ENCODE measurements at places on chromosomes 16 and 17.

GRCh38 chr17:31413874-31414549 lies 22.5 kb downstream of the RAB11FIP4 start:
- DNase-seq: no peak

- DNase-seq: no peak
Observed at GRCh38 chr17:40857535-40857934, 9.5 kb downstream of the KRT12 start.

GRCh38 chr17:73998653-73999645 lies 204.5 kb upstream of the RPL38 start:
- DNase-seq: peak; percentile 48

- no peak for DNase-seq
Observed at GRCh38 chr17:49086316-49086605, 46.3 kb upstream of the B4GALNT2 start.

GRCh38 chr17:4590981-4591453 lies 6.7 kb downstream of the SMTNL2 start:
- DNase-seq: no peak

- no peak for DNase-seq
Observed at GRCh38 chr17:28758411-28759121, 14.8 kb downstream of the TRAF4 start.

- DNase-seq: no peak
Observed at GRCh38 chr17:39699818-39700147, at the start of gene ERBB2. Gene ERBB2, plus strand, starts transcription at chr17:39700064. Its CDS starts 175 bp downstream, at chr17:39700239.

GRCh38 chr16:89815639-89816348 lies 653 bp downstream of the FANCA start:
- no peak for DNase-seq

GRCh38 chr16:68087688-68088087 lies 2.5 kb downstream of the NFATC3 start:
- no peak for DNase-seq

DNA sequence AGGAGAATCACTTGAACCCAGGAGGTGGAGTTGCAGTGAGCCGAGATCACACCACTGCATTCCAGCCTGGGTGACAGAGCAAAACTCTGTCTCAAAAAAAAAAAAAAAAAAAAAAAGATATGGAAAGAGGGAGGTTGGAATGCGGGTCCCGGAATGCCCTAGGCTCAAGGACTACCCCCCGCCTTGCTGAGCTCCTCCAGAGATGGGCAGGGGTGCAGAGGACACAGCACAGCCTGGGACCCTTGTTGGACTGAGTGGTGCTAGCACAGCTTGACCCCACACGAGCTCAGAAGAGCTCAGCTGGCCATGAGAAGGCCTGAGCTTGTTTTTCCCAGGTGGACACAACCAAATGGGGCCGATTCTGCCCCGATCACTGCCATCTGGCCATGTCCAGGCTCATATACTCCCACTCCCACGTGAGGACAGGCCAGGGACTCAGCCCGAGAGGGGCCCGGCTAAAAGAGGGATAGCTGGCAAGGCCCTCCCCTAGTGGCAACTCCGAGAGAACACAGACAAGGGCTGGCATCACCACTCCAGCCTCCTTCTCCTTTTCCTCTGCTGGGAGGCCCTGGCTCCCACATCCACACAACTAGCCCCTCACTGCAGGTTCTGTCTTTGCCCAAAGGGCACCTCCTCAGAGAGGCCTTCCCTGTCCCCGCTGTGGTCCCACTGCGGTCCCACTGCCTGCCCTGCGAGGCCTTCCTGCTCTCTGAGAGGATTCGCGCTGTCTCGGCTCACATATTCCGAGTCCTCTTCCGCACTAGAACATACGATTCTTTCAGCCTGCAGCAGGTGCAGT lies 11.0 kb downstream of the SGCA start:
- DNase-seq: no peak

DNA sequence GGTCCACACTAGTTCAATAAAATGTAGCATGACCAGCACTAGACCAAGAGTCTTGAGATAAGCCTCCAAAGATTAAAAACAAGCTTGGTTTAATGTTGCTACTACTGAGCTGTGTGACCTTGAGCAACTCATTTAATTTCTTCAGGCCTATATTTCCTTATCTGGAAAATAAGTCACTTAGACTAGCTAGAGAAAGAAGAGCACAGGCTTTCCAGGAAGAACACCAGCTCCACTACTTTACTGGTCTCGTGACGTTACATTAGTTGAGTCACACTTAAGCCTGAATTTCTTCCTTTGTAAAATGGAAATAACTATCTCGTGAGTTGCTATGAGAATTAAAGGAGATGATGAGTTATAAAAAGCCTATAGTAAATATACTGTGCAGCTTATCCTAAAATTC lies 5.4 kb downstream of the HELZ start:
- no peak for DNase-seq

DNA sequence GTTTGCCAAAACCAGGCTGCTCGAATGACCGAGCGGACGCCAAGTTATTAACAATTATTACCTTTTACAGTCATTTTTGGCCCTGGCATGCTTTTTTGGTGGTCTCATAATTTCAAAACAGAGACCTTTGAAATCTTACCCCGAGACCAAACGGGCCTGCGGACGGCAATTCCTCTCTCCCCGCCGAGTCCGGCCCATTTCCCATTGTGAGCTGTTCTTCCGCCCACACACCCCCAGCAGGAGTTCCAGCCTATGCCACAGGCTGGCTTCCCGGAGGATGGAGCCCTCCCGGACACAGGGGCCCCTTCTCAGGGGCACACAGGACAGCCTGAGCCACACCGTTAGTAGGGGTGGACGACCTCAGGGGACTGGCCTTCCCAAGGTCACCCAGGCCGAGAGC lies 130.7 kb downstream of the C16orf95 start:
- DNase-seq: no peak

- no peak for DNase-seq
Observed at GRCh38 chr16:58331024-58331707, 36.3 kb upstream of the PRSS54 start.

DNA sequence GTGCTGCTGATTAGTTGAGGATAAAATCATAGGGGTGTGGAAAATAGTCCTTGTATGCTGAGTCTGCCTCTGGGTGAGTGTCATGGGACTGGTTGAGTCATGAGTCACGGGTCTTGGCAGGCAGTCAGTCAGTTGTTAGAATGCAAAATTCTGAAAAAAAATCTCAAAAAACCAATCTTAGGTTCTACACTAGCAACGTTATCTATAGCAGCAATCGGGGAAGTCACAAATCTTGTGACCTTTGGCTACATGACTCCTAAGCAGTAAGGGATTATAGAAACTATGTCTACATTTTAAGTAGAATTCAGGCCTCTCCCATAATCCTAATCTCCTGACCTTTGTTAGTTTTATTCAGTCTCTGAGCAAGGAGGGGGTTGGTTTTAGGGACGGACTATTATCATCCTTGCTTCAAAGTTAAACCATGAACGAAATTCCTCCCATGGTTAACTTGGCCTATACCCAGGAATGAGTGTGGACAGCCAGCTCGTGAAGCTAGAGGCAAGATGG lies 18.0 kb upstream of the PMFBP1 start:
- DNase-seq: no peak

DNA sequence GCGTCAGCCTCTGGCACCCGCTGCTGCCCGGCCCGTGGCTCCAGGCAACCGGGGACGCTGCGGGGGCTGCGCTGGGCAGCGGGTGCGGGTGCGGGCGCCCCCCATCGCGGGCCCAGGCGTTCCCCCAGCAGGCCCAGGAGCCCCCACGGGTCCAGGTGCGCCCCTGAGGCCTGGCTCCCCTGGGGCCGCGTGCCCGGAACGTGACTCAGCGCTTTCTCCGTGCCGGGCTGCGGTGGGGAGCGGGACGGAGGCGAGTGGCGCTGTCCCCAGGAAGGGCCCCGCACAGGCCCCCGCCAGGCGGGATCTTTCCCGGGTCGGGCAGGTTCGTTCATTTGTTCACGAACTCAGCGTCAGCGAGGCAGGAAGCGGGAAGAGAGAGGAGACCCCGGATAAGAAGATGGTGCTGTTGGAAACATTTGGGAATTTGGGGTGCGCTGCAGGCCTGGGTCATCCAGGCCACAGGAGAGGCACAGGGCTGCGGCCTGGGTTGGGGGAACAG lies 18.4 kb upstream of the EXOC7 start:
- DNase-seq: no peak

GRCh38 chr17:77854083-77854758 lies 104.3 kb upstream of the TNRC6C start:
- DNase-seq: no peak

DNA sequence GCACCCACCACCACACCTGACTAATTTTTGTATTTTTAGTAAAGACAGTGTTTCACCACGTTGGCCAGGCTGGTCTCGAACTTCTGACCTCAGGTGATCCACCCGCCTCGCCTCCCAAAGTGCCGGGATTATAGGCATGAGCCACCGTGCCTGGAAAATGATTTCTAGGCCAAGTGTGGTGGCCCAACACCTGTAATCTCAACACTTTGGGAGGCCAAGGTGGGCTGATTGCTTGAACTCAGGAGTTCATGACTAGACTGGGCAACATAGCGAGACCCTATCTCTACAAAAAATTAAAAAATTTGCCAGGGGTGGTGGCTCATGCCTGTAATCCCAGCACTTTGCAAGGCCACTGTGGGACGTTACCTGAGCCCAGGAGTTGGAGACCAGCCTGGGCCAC lies 11.0 kb upstream of the BAIAP3 start:
- no peak for DNase-seq

GRCh38 chr17:40462343-40463121 lies 19.3 kb downstream of the IGFBP4 start:
- DNase-seq: no peak

DNA sequence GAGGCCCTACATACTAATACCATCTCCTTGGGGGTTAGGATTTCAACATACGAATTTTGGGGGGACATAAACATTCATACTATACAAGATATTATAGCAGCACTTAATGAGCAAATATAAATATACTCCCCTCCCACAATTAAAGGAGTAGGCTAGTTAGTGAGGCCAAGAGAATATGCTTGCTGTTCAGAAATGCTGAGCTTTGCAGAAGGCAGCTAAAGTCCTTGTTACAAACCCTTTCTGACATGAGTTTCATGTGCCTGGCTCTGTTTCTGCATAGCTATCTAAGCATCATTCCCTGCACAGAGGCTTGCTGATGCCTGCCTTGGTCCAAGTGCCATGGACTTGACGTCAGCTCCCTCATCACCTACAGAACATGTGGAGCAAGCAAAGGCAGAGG lies 73.5 kb downstream of the GP2 start:
- no peak for DNase-seq

DNA sequence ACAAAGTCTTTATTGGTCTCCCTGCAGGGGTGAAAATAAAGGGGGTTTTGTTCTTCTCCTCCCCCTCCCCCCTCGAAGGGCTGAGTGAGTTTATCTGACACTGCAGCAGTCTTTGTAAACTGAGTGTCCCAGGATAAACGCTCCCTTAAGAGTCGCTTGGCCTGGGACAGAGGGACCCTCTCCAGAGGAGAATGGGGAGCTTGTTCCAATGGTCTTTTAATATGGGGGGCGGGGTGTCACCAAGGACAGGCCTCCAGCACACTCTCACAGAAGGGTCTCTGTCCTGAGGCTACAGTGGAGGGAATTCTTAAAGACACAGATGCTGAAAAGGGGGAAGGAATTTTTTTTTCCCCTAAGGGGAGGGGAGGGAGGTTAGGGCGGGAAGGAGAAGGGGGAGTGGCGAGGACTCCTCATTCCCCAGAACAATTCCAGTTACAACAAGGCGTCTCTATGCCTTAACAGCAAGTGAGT lies 455.5 kb downstream of the SOX9 start:
- DNase-seq: no peak

GRCh38 chr17:17403899-17404576 lies 72.8 kb upstream of the MED9 start:
- peak; percentile 58 for DNase-seq

- DNase-seq: peak; percentile 36
Observed at GRCh38 chr17:29722411-29723198, 99.9 kb upstream of the CORO6 start.

GRCh38 chr17:1012823-1013728 lies 16.1 kb downstream of the TIMM22 start:
- no peak for DNase-seq

GRCh38 chr16:80447241-80447640 lies 93.6 kb upstream of the DYNLRB2 start:
- no peak for DNase-seq

- no peak for DNase-seq
Observed at GRCh38 chr17:76255801-76256429, 9.2 kb upstream of the UBALD2 start.

DNA sequence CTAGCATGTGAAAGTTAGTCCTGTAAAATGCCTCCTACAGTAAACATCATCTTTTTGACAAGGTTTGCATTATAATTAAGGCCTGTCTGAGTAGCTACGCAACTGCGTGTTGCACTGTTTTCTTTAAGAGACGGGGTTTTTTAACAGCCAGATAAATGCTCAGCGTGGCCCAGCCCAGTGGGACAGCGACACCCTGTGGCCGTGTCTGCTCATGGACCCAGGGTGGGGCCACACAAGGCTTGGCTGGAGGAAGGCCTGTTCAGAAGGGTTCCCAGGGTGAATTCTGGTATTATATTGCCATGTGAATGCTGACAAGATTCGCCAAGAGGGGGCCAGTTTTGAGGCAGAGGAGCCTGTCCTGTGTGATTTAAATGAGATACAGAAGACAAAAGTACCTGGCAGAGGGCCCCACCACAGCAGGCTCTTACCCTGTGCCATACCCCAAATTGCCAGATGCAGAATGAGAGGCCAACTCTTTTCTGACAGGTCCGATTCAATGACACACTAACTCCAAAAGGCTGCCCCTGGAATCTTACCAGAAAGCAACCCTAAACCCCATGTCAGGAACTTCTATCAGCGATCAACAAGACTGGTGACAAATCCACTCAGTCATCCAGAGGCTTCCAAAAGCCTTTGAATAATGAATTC lies 65.9 kb upstream of the IRX6 start:
- no peak for DNase-seq

GRCh38 chr17:56636265-56636664 lies 42.8 kb downstream of the NOG start:
- DNase-seq: no peak

DNA sequence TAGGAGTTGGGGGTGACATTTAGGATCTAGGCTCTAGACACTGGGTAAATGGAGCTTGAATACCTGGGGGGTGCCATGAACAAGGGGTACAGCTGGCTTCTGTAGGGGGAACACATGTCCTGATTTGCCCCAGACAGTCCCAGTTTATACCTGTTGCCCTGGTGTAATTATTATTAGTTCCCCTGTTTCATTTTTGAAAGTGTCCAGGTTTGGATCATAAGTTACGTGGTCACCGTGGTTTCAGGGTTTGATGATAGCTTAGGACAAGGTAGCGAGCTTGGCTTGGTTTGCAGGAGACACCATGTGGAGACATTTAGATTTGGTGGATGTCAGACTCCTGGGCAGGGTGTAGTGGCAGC lies 5.5 kb downstream of the MLLT6 start:
- no peak for DNase-seq

Data from T-helper 2 cell (primary cell).